ENCODE measurements at places on chromosomes 2 and 18. TPM values are rescaled to one million over a fixed set of nuclear protein-coding genes. Genes with fewer than 3 reads are reported as not detected.

Gene DYSF
- total RNA-seq = 66.7 TPM

Gene CLEC4F
- total RNA-seq = 0.62 TPM

Gene DDX18
- total RNA-seq = 27.7 TPM

Gene GTF2A1L
- total RNA-seq = not detected

Gene SALL3
- total RNA-seq = 0.17 TPM

Gene GNLY
- 0.17 TPM for total RNA-seq

Gene TMEM178A
- 2.7 TPM for total RNA-seq

Gene HOXD8
- 0.59 TPM for total RNA-seq

DNA sequence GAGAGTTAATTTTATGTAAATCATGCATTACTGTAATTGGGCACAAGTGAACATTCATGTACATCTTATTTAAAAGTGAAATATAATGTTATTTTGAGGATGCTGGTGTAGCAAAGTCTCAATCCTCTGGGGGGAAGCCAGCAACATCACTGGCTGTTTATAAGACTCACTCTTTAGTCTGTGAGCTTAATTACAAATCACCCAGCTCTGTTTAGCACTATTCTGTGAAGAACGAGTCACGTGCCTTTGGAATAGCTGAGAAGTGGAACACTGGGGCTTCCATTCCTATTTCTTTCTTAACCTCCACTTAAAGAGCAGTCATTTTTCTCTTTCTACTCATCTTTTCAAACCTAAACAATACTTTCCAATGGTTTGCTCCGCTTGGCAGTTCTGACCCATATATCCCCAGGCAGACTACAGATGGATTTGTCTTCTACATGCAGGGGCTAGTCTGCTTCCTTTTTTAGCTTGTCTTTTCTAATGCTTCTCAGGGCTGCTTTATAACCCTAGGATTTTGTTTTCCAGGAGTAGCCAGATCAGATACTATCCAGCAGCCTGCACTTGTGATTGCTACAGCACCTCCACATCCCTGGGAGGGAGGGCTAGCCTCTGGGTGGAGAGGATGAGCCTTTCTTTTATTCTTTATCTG, 95.3 kb upstream of the CAVIN2 start:
- DNase-seq = no peak
- peaks cover 5% of the 10 kb centered on the region for H3K4me1 ChIP-seq
- H3K27me3 ChIP-seq = no peaks in the 10 kb centered on the region
- no peak overlapping the region for H3K4me3 ChIP-seq

GRCh38 chr18:73245345-73245744, 377.6 kb upstream of the NETO1 start:
- H3K27ac ChIP-seq = no peak overlapping the region
- no peak for DNase-seq
- no peaks in the 10 kb centered on the region for H3K27me3 ChIP-seq
- H3K4me1 ChIP-seq = no peaks in the 10 kb centered on the region
- H3K36me3 ChIP-seq = no peaks in the 10 kb centered on the region
- H3K4me3 ChIP-seq = no peak overlapping the region

DNA sequence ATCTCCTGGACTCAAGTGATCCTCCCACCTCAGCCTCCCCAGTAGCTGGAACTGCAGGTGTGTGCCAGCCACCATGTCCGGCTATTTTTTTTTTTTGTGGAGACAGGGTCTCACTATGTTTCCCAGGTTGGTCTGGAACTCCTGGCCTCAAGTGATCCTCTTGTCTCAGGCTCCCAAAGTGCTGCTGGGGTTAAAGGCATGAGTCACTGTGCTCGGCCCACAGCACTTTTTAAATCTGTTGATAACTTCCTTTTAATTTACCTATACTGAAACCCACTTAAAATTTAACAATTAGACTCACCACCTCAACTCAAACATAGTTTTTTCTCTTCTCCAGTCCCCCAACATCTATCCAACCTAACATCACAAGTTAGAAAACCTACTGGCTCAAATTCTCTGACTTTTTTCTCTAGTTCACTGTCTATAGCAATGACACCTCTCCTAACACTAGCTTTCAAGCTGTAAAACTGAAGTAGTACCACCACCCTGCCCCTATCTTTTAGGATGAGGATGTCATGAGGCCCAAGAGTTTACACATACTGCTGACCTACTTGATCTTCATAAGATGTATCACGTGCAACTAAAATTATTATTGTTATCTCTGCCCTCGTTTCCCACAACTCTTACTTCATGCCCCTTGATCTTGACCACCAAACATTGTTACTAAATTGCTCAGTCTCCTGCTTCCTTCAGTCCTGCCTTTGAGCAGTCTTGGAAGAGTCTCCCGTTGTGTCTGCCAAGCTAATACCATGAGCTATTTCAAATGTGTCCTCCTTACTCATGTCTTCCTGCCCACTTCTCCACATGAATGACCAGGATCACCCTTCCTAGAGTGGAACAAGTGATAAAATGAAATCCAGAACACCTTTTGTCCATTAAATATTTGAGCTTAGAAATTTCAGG, 142.3 kb upstream of the ZFP36L2 start:
- H3K36me3 ChIP-seq = no peaks in the 10 kb centered on the region
- H3K27me3 ChIP-seq = no peaks in the 10 kb centered on the region
- DNase-seq = no peak
- peaks cover 12% of the 10 kb centered on the region for H3K4me1 ChIP-seq
- H3K4me3 ChIP-seq = no peak overlapping the region

GRCh38 chr18:44325903-44326635, 354.6 kb upstream of the SETBP1 start:
- H3K36me3 ChIP-seq = no peaks in the 10 kb centered on the region
- H3K27ac ChIP-seq = no peak overlapping the region
- no peaks in the 10 kb centered on the region for H3K4me1 ChIP-seq
- no peak overlapping the region for H3K4me3 ChIP-seq
- no peaks in the 10 kb centered on the region for H3K27me3 ChIP-seq
- DNase-seq = no peak

- no peak overlapping the region for H3K27ac ChIP-seq
- no peak overlapping the region for H3K4me3 ChIP-seq
- DNase-seq = no peak
- H3K27me3 ChIP-seq = no peaks in the 10 kb centered on the region
Observed at GRCh38 chr2:100577777-100578176, 15.0 kb downstream of the PDCL3 start.

DNA sequence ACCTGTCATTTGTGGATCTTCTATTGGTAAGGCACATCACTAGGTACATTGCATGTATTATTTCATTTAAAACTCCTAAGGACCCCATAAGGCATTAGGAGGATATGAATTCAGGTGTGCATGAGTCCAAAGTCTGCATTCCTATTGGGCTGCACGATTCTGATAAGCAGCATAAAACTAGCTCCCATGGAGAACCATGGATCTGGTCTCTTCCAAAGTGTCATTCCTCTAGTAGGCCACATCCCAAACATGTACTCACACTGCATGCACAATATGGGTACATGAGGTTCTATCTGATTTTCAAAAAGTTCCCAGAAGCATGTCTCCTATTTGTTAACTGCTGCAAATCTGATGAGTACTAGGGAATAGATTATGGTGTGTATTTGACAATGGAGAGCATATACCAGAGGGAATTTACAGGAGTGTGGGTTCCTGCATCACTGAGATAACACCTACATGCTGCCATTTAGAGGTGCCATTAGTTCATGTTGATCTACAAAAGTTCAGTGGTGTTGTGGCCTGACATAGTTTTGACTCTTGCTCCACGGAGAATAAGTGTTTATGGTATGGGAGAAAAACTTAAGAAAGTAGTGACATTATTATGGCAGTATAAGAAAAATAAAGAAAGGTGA, 11.3 kb downstream of the CYTIP start:
- H3K27me3 ChIP-seq = no peaks in the 10 kb centered on the region
- H3K4me3 ChIP-seq = no peak overlapping the region
- H3K27ac ChIP-seq = no peak overlapping the region
- DNase-seq = no peak

GRCh38 chr2:205865905-205866441, 183.7 kb downstream of the NRP2 start:
- no peak overlapping the region for H3K27ac ChIP-seq
- H3K4me3 ChIP-seq = no peak overlapping the region
- no peaks in the 10 kb centered on the region for H3K36me3 ChIP-seq

DNA sequence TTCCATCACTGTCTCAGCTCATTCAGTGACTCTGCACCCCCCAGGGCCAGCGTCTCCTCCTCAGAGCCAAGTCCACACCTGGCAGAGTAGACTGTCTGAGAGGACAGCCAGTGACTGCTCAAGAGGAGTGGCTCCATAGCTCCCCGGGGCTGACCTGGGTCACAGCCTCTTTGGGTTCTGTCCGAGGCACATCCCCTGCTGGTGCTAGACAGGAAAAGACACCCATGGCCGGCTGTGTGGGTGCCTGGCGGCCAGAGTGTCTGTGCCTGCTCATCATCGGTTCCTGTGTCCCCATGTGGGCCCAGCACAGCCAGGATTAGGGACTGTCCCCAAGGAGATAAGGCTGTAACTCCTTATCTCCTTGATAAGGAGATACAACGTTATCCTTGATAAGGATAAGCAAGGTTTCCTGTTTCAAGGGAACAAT, 3.5 kb upstream of the CROCC2 start:
- no peaks in the 10 kb centered on the region for H3K27me3 ChIP-seq
- peaks cover 6% of the 10 kb centered on the region for H3K4me1 ChIP-seq
- no peaks in the 10 kb centered on the region for H3K36me3 ChIP-seq
- no peak overlapping the region for H3K4me3 ChIP-seq

GRCh38 chr2:223008162-223008561, 43.8 kb upstream of the KCNE4 start:
- no peaks in the 10 kb centered on the region for H3K4me1 ChIP-seq
- DNase-seq = peak; percentile 34
- H3K36me3 ChIP-seq = no peaks in the 10 kb centered on the region
- no peak overlapping the region for H3K4me3 ChIP-seq

GRCh38 chr2:236395067-236395466, 130.9 kb upstream of the ASB18 start:
- DNase-seq = no peak
- no peak overlapping the region for H3K4me3 ChIP-seq
- no peaks in the 10 kb centered on the region for H3K36me3 ChIP-seq
- no peaks in the 10 kb centered on the region for H3K4me1 ChIP-seq

DNA sequence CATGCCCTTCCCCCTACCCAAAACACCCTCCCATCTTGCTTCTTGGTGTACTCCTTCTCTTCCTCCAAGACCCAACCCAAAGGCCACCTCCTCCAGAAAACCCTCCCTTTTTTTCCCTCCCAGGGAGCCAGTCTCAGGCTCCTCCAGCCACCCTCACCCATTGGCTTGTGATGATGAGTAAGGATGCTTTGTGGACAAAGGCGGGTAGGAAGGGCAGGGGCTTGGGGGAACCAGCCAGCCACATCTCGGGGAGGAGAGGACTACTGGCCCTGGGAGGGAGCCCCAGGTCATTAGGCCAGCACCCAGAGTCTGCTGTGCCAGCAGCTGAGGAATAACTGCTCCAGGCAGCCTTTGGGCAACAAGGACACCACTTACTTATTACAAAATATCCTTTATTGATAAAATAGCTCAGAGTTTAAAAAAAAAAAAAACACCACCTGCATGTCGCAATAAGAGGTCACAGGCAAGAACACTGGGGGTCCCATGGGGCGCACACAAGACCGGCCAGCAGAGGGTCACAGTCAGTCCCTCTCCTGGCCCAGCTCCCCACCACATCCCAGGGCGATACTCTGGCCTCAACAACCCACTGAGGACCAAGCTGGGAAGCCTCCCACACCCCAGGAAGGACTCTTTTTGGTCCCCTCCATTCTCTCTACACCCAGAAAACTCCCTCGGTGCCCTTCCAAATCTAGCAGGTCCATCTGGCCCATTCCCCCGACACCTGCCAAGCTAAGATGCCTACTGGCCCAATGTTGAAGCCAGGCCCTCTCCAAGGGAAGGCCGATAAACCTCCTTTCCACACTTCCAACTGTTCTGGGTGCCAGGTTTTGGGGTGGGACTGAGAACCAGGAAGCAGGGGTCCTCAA, 3.6 kb downstream of the ADRA2B start:
- no peak overlapping the region for H3K27ac ChIP-seq
- DNase-seq = no peak
- H3K36me3 ChIP-seq = no peaks in the 10 kb centered on the region
- no peak overlapping the region for H3K4me3 ChIP-seq
- H3K4me1 ChIP-seq = peaks cover 32% of the 10 kb centered on the region

All from heart right ventricle (tissue), 16 donors.